ENCODE measurements at places on chromosomes 2 and 18.
A peak's percentile ranks its signal among the peaks of the same experiment; 100 is the strongest.

DNA sequence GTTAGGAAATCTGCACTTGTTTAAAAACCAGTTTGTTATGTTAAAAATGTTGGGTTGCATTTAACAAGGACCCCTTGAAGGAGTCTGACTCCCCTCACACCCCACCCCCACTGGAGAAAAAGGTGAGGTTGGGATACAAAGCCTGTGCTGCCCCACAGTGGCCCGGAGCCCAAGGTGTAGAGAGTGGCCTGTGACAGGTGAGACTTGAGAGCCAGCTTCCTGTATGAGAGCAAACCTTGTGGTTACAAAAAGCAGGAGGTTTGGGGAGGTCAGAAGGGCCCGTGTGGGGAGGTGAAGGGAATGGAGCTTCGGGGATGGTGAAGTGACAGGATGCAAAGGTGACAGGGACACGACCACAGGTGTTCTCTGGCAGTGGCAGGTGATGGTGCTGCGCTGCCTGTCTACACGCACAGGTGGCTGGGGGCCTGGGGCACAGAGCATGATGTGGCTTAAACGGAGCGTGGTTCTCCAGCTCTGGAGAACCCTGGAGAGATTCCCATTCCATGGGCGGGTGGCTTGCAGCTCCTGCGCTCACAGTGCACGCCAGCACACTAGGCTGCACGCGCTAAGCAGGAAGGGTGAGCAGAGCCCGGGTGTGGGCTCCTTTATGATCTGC, 29.0 kb downstream of the IMPA2 start:
- no peak for DNase-seq

GRCh38 chr2:71589763-71590162, 136.4 kb downstream of the DYSF start:
- DNase-seq, result no peak

DNA sequence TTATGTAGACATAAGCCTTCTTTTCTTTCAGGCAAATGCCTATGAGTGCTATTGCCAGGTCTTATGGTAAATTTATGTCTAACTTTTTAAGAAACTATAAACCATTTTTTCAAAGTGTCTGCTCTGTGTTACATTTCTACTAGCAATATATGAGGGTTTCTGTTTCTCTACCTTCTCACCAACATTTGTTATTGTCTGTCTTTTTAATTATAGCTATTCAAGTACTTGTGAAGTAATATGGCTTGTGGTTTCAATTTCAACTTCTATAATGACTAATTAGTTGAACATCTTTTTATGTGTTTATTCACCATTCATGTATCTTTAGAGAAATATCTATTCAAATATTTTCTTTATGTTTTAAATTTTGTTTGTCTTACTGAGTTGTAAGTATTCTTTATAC, 213.1 kb upstream of the MC4R start:
- no peak for DNase-seq

GRCh38 chr2:175750195-175750594, 251.9 kb downstream of the LNPK start:
- DNase-seq, result no peak

- DNase-seq, result no peak
These were observed 230.8 kb upstream of the RAB6C start for GRCh38 chr2:129748653-129749052.

DNA sequence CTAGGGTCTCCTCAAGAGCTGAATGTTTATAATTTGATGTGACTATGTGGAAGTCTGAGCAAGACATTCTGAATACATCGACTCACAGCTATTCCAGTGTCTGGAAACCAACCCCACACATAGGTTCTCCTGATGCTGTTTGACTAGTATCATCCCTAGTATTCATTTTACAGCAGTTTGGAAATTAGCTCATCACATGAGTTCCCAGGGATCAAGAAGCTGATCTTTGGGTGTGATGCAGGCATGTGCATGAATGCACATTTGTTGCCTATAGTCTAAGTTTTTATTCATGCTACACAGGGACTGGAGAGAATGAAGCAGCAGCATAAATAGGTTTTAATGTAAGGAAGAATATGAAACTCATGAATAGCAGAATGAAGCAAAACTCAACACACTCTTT, 284.3 kb upstream of the SPRED2 start:
- no peak for DNase-seq

DNA sequence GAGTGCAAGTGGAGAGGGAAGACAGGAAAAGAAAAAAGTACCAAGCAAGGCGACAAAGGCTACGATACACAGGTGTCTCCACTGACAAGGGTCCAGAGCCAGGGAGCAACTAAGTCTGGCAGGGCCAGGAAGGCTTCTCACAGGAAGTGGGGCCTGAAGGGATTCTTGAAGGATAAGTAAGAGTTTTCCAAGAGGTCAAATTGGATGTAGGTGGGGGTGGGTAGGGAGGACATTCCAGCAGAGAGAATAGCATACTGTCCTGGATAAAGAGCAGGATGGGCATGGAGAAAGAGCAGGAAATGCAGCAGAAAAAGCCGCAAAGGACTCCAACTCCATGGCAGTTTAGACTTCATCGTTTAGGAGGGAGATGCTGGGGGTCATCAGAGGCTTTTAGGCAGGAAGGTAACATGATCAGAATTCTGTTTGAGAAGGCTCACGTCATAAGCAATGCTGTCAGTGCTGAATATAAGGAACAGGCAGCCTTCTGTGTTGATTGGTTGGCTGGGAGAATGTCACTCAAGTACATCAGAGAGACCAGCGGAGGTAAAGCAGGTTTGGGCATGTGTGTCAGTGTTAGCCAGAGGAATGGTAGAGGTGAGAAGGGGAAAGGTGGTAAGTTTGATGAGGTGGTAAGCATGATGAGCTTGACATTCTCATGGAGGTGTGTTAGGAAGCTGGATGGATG, 35.1 kb downstream of the ARHGAP25 start:
- DNase-seq, result no peak

DNA sequence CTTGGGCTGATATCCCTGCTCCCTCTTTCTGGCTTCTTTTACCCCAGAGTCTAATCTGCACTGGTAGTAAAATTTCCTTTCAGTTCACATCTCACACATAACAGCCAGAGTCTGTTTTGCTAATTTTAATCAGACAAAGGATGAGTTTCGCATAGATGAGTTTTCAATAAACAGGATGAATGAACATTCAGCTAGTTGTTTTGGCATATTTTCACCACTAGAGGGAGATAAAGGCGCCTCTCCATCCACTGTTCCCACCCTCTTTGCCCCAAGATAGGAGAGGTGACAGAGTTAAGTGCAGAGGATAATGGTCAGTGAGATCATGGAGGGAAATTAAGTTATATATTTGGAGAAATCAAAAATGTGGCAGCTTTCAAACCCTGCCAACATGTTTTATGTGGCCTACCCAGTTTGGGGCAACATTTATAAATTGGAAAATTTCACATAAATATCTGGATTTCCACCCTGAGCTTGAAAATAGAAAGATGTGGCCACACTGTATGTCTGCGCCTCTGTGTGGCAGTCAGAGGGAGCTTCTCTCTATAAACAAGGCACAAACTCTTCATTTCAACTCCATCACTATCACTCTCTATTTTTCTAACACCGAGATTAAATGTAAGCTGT, 48.5 kb upstream of the DTNA start:
- peak; percentile 56 for DNase-seq

GRCh38 chr2:95509408-95509807, 24.9 kb upstream of the TRIM43B start:
- no peak for DNase-seq

- DNase-seq, result no peak
These were observed 108.0 kb downstream of the DTNA start for GRCh38 chr18:34818064-34818463.

DNA sequence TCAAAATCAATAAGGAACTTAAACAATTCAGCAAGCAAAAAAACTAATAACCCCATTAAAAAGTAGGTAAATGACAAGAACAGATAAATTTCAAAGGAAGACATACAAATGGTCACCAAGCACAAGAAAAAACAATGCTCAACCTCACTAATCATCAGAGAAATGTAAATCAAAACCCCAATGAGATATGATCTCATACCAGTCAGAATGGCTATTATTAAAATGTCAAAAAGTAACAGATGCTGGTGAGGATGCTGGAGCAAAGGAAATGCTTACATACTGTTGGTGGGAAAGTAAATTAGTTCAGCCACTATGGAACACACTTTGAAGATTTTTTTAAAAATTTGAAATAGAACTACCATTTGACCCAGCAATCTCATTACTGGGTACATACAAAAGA, 538.0 kb downstream of the TMX3 start:
- no peak for DNase-seq

- no peak for DNase-seq
These were observed 6.8 kb upstream of the TPO start for GRCh38 chr2:1406434-1406833.

DNA sequence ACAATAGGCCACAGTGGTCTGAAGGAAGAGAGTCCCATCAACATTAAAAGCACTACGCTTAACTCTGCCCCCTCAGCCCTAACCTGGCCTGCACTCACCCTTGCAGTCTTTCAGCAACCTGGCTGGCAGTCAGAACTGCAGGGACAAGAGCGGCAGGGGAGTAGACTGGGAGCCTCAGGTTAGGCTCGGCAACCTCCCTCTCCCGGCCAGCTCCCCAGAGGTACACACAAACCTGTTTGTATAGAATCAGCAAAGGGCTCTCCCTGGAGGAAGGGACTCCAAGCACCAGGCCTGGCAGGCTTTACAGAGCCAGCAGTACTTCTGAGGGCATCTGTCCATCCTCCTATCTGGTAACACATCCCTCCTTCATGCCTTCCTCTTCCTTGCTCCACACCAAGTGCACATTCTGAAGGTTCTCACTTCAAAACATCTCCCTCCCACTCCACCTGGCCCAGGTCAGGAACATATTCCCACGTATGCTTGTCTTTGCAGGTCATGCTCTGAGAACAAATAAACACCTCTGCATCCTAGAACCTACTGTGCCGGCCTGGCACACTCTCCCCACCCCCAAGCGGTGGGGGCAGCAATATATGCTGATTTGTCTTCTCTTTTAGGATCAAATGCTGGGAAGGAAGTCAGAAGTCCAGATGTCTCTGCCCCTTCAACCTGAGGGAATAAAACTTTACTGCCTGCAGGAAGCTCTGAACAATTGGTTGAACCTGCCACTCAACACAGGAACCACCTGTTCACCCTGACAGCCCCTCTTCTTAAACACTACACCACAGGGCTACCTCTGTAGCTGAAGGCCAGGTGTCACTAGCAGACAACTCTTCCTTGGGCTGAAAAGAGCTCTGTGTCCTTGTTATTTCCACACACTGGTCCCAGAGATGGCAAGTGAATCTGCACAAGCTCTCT, 12.6 kb upstream of the SFXN5 start:
- no peak for DNase-seq

DNA sequence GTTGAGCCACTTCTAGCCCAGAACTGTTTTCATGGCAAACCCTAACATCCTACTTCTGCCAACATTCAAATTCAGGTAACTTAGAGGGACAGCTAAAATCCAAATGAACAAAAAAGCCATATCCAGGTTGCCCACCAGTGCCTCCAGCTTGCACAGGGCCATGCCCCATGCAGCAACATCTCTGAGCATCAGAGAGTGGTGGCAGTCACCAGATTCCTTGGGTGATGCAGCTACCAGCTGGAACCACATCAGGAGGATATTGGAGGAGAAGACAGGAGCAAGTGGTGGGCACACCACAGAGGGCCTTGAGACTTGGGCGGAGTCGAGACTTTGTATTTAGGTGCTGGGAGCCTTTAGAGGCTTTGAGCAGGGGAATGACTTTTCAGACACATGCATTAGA, 50.5 kb downstream of the SDC1 start:
- DNase-seq, result no peak

DNA sequence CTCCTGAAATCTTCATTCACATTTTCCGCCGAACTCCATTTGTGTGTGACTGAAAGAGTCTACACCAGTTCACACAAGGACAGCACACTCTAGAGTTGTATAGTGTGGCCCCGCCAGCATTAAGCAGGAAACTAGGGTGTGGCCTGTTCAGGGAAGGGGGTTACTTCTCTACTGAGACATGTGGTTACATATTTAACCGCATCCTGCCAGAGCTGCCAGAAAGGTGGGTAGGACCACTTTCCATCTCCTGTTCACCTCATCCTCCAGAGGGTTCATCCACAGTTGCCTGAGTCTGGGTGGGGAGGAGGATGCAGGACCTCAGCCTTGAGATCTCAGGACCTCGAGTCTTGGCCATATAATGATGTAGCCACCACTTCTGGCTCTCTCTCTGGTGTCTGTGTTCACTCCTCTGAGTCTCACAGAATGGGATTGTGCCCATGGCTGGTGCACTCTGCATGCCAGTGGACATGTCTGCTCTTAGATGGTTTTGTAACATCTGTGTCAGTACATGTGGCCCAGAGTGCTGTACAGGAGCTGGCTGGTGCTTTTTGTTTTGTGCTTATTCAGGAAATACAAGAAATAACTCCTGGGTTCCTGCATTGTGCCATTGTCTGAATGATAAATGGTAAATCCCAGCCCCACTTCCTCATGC, 7.7 kb upstream of the SP140L start:
- no peak for DNase-seq

DNA sequence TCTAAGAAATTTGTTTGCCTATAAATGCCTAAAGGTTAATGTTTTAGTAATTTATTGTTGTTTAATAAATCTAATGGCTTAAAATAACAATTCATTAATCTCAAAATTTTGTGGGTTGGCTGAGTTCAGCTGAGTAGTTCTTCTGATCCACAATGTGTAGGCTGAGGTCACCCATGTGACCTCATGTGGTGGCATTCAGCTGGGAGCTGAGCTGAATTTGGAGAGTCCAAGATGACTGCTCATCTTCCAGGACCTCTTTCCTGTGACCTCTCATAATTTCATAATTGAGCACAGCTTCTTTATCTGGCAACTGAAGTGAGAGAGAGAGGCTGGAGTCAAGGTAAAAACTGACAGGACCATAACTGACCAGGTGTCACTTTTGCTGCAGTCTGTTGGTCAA, 132.4 kb downstream of the TXNL1 start:
- no peak for DNase-seq

DNA sequence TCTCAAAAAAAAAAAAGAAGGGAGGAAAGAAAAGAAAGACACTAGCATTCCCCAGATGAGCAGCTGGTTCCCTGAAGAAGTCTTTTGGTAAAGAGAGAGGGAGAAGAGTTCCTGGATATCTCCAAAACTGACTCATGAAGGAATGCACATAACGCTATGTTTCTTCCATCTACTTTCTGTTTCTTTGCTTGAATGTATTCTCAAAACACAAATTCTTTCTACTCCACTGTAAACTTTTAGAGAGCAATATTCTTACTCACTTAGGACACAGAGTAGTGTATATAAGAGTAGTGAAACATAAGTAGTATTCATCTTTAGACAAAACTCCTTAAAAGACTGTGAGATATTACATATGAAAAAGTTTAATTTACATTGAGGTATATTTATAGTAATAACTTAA, 64.2 kb downstream of the TRIP12 start:
- DNase-seq, result no peak

GRCh38 chr2:231640641-231641111, 48.0 kb downstream of the TEX44 start:
- DNase-seq, result peak; percentile 32

- no peak for DNase-seq
These were observed 44.4 kb downstream of the OSBPL6 start for GRCh38 chr2:178238750-178239149.

DNA sequence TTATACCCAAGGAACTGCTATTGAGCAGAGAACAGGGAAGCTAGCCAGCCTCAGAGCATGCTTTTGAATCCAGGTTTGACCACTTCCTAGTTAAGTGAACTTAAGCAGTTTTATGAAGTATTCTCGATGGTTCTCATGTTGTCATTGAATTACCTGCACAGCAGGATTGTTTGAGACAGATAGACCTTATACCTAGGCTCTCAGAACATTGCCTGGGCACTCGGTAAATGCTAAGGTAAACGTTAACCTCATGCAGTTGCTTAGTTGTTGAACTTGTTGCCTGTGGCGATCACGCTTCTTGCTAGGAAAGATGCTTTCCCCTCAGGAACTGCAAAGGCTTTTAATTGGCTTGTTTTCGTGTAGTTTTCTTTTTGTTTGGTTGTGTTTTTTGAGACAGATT, 34.0 kb upstream of the CHMP1B start:
- DNase-seq, result no peak

GRCh38 chr2:176533505-176534193, 264.4 kb downstream of the MTX2 start:
- no peak for DNase-seq
